ENCODE measurements at places on chromosomes 4 and X. TPM values are rescaled to one million over a fixed set of nuclear protein-coding genes. Genes with fewer than 3 reads are reported as not detected.

Gene PGM2
- total RNA-seq = 99.2 TPM

Gene TSC22D3
- 14.6 TPM for total RNA-seq

Gene CAPN6
- total RNA-seq = not detected

Gene NUDT10
- total RNA-seq = 0.43 TPM

Gene RHOXF2B
- not detected for total RNA-seq

Gene PABPC5
- 2.3 TPM for total RNA-seq

Gene MXRA5
- total RNA-seq = under 0.01 TPM

Gene MAB21L2
- total RNA-seq = 2.8 TPM

Gene RHOXF1
- total RNA-seq = not detected

Gene GLUD2
- 3.4 TPM for total RNA-seq

Gene CRMP1
- total RNA-seq = not detected

Gene CBLL2
- not detected for total RNA-seq

Gene NLGN3
- total RNA-seq = 0.13 TPM

Gene CFAP99
- total RNA-seq = not detected

Gene ABCD1
- total RNA-seq = 10.5 TPM

Gene C4orf36
- total RNA-seq = 0.50 TPM

Gene PRSS12
- total RNA-seq = 0.40 TPM

Gene F8A2
- total RNA-seq = not detected

Gene LONRF3
- total RNA-seq = 16.7 TPM

Gene NUP62CL
- total RNA-seq = 0.40 TPM

Gene GPR173
- total RNA-seq = 3.2 TPM

Gene WDR17
- total RNA-seq = 0.65 TPM

Gene PABPC1L2B
- total RNA-seq = not detected

Gene BEX5
- total RNA-seq = not detected

Gene NXF2B
- not detected for total RNA-seq

Gene KCNIP4
- total RNA-seq = not detected

Gene LDB2
- total RNA-seq = 117 TPM

Gene NHSL2
- total RNA-seq = 38.0 TPM

Gene STARD8
- total RNA-seq = 20.2 TPM

Gene MND1
- total RNA-seq = 5.2 TPM

Gene USP17L11
- not detected for total RNA-seq

Gene NPY1R
- total RNA-seq = 0.13 TPM

Gene ANOS1
- 2.3 TPM for total RNA-seq

Gene FRMPD4
- not detected for total RNA-seq

Gene ADH1C
- not detected for total RNA-seq

Gene HSFX1
- total RNA-seq = 0.53 TPM

Gene SORBS2
- total RNA-seq = 43.1 TPM

Gene YY2
- total RNA-seq = 2.3 TPM

Gene ADH6
- total RNA-seq = not detected

Gene SFRP2
- not detected for total RNA-seq

Gene TLR10
- total RNA-seq = not detected

Gene HTR2C
- not detected for total RNA-seq

Gene DMRTC1B
- total RNA-seq = not detected

Gene CENPVL1
- not detected for total RNA-seq

Gene SRPX2
- total RNA-seq = 143 TPM

Gene RAI2
- total RNA-seq = 0.80 TPM
